ENCODE measurements at places on chromosomes 2 and 18. TPM values are rescaled to one million over a fixed set of nuclear protein-coding genes. Genes with fewer than 3 reads are reported as not detected.

Gene PARD3B
- 15.9 TPM for total RNA-seq

Gene CTNNA2
- not detected for total RNA-seq

DNA sequence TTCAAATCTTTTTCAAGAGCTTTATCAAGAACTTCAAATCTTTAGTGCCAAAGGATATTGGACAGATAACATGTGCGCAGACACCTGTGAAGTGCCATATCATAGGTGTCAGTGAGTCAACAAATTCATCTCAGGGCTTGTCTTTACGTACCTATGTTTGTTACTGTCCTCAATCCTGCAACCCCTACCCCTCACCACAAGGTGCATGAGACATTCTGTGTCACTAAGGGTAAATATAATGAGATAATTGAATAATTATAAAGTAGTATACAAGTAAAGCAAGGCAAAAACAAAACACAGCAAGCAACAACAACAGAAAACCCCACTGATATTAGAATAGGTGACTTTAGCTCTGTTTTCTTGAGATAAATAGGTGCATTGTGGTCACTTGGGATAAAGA is 1495.8 kb upstream of the TMEFF2 start:
- H3K4me1 ChIP-seq = no peaks in the 10 kb centered on the region
- no peak overlapping the region for H3K4me3 ChIP-seq
- H3K27ac ChIP-seq = no peak overlapping the region
- no peak for DNase-seq
- no peaks in the 10 kb centered on the region for H3K27me3 ChIP-seq

GRCh38 chr18:6781142-6781714 is 51.7 kb downstream of the ARHGAP28 start:
- H3K27me3 ChIP-seq = no peaks in the 10 kb centered on the region
- H3K27ac ChIP-seq = peak overlapping the region; percentile 1
- DNase-seq = no peak
- H3K4me1 ChIP-seq = peaks cover 5% of the 10 kb centered on the region
- no peak overlapping the region for H3K4me3 ChIP-seq

Gene ASPRV1
- 6.4 TPM for total RNA-seq

DNA sequence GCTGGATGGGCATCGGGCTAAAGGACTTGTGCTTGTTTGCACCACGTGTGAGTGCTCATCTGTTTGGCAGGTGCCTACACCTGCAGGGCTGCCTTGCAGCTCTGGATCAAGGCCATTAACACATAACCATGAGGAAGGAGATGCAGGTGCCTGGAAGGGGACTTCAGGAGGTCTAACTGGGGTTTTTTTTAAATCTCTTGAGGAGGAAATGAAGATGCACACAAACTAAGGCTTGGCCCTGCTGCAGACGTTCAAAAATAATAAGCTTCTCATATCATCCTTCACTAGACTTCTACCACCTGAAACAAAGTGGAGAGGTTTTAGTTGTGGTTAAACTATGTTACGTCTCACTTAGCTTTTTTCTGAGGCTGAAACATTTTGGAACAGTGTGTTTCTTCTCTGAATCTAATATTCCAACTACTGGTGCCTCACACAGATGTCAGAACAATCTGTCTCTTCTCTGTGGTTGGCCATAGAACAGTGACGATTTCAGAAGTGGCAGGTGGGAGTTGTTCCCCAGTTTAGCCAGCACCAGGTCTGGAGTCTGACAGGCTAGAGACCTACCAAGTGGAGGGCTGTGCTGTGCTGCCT is 36.5 kb downstream of the BCL2L11 start:
- no peak overlapping the region for H3K27ac ChIP-seq
- peaks cover 39% of the 10 kb centered on the region for H3K36me3 ChIP-seq
- no peak overlapping the region for H3K4me3 ChIP-seq
- H3K27me3 ChIP-seq = no peaks in the 10 kb centered on the region

DNA sequence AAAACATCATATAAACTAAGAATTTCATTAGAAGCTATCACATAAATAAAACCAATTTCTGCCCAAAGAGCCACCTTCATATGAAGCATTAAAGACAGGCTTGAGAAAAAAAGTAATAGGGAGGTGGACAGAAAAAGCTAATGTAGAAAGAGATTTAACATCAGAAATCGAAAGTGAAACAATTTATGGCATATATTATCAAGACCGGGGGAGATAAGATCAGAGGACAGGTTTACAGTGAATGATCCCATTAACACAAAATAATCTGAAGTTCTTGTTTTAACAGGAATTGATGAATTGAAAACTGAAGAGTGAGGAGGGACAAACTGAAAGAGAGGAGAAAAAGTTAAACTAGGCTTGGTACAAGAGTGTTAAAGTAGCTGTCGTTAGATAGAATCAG is 786.3 kb upstream of the FSHR start:
- DNase-seq = no peak
- H3K36me3 ChIP-seq = no peaks in the 10 kb centered on the region
- no peak overlapping the region for H3K27ac ChIP-seq
- H3K4me3 ChIP-seq = no peak overlapping the region

Gene MYO3B
- total RNA-seq = 0.37 TPM

GRCh38 chr2:184555352-184555751 is 43.0 kb upstream of the ZNF804A start:
- DNase-seq = no peak
- H3K4me1 ChIP-seq = no peaks in the 10 kb centered on the region
- H3K27me3 ChIP-seq = no peaks in the 10 kb centered on the region
- no peak overlapping the region for H3K27ac ChIP-seq
- no peak overlapping the region for H3K4me3 ChIP-seq
- no peaks in the 10 kb centered on the region for H3K36me3 ChIP-seq
